ENCODE measurements at places on chromosomes 5 and 9.

- no peak for DNase-seq
Measured at GRCh38 chr9:96435345-96435744, 14.6 kb upstream of the HABP4 start.

DNA sequence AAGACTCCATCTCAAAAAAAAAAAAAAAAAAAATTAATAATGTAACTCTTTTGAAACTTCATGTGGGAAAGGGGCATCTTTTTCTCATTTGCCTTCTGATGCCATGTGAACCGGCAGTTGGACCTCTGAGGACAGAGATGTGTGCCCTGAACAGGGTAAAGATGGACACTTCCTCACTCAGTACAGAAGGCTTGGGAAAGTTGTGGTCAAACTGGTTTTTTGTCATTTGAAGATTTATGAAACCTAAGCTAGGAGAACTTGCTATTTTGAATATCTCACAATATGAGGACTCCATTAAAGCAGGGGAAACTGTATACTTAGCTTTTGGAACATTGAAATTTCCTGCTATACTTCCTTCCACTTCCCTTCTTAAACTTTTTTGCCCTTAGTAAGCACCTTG, 147.5 kb upstream of the ALDH1B1 start:
- DNase-seq = no peak

GRCh38 chr5:759111-759751, 25.3 kb downstream of the ZDHHC11B start:
- DNase-seq = no peak

DNA sequence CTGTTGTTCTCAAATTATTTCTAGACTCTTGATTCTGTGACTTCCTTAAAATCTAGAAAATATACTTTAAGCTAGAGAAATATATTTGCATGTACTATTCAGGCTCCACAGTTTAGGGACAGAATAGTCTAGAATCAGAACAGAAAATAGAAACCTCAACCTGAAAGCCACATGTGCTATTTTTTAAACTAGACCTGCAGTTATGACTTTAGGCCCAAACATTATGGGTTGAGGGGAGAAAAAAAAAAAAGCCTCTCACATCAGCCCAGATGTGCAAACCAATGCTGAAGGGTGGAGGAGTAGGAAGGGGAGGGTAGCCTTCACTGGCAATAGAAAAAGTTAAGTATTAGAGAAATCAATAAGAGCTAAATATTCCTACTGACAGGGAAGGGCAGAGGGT, 35.7 kb downstream of the ELL2 start:
- DNase-seq = no peak

DNA sequence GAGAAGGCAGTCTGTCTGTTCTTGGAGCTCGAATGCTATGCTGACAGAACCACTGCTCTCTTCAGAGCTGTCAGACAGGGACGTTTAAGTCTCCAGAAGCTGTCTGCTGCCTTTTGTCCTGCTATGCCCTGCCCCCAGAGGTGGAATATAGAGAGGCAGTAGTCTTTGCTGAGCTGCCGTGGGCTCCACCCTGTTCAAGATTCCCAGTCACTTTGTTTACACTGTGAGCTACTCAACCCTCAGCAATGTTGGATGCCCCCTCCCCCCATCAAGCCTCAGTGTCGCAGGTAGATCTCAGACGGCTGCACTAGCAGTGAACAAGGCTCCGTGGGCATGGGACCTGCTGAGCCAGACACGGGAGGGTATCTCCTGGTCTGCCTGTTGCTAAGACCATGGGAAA, 344.2 kb downstream of the TMEM161B start:
- no peak for DNase-seq

DNA sequence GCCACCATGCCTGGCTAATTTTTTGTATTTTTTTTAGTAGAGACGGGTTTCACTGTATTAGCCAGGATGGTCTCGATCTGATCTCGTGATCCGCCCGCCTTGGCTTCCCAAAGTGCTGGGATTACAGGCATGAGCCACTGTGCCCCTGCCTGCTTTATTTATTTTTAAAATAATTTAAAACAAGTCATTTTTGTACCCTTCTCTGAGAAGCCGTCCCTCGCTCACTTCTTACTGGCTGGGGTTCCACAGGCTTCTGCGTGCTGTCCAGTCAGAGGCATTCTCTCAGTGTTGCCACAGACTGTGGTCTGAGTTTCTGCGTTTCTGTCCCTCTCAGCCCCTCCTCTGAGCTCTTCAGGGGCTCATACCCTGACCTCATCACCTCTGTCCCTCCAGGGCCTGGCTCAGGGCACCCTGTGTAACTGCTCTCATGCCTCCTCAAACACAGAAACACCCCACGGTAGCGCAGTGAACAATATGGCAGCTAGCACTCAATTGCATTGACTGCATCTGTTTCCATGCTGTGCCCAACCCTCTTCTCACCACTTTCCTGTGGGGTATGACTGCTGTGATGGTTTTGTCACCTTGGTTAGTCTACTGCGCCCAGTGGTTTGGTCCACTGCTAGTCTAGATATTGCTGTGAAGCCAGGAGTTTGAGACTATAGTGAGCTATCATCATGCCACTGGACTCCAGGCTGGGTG, 44.3 kb upstream of the SH3PXD2B start:
- DNase-seq = no peak

- no peak for DNase-seq
Measured at GRCh38 chr5:81428861-81429260, 34.9 kb upstream of the ACOT12 start.

Data from anterior cingulate cortex (tissue), 58 donors.